ENCODE measurements at places on chromosomes 5 and 9. TPM values are rescaled to one million over a fixed set of nuclear protein-coding genes. Genes with fewer than 3 reads are reported as not detected.

TPM2 gene
- total RNA-seq = 31.2 TPM

LEAP2 gene
- 0.68 TPM for total RNA-seq

PCDHB8 gene
- total RNA-seq = 0.40 TPM

SPINK4 gene
- not detected for total RNA-seq

LRRTM2 gene
- 0.20 TPM for total RNA-seq

SPINK7 gene
- 138 TPM for total RNA-seq

ZNF366 gene
- total RNA-seq = 1.1 TPM

PCDH1 gene
- total RNA-seq = 62.7 TPM

SNCAIP gene
- 2.3 TPM for total RNA-seq

NMUR2 gene
- total RNA-seq = not detected

DBH gene
- not detected for total RNA-seq

IL4 gene
- total RNA-seq = not detected

NANS gene
- 35.6 TPM for total RNA-seq

KIAA0825 gene
- 2.2 TPM for total RNA-seq

NOP16 gene
- total RNA-seq = 39.5 TPM

PCDHGA12 gene
- total RNA-seq = 1.5 TPM

PCDHGA4 gene
- total RNA-seq = 0.48 TPM

TAF11L10 gene
- not detected for total RNA-seq

SLC25A2 gene
- 0.24 TPM for total RNA-seq

HAPLN1 gene
- total RNA-seq = not detected

QRFP gene
- total RNA-seq = not detected

SPATA31D4 gene
- not detected for total RNA-seq

ANKRD34B gene
- total RNA-seq = not detected

IL6ST gene
- total RNA-seq = 55.2 TPM

CTSL gene
- 35.0 TPM for total RNA-seq

ZNF169 gene
- total RNA-seq = 1.9 TPM

TLX3 gene
- total RNA-seq = not detected

ENTPD8 gene
- not detected for total RNA-seq

FBLL1 gene
- total RNA-seq = not detected

GFPT2 gene
- 1.1 TPM for total RNA-seq

MYOT gene
- total RNA-seq = not detected

IFNK gene
- not detected for total RNA-seq

IFNW1 gene
- total RNA-seq = not detected

UQCRQ gene
- 509 TPM for total RNA-seq

FCN2 gene
- total RNA-seq = 0.16 TPM

ORM2 gene
- total RNA-seq = 0.36 TPM

IL13 gene
- not detected for total RNA-seq

PCDHA11 gene
- total RNA-seq = not detected

SOHLH1 gene
- not detected for total RNA-seq

GFRA3 gene
- not detected for total RNA-seq

FBN2 gene
- 1.00 TPM for total RNA-seq

ZFP2 gene
- 0.08 TPM for total RNA-seq

FABP6 gene
- total RNA-seq = 3.1 TPM

TAF11L5 gene
- not detected for total RNA-seq

TMED7 gene
- 47.2 TPM for total RNA-seq

FOXD4 gene
- 0.28 TPM for total RNA-seq

C5orf46 gene
- total RNA-seq = 0.36 TPM

BAAT gene
- 0.08 TPM for total RNA-seq

CDX1 gene
- total RNA-seq = not detected

CD14 gene
- total RNA-seq = 6.7 TPM

RASGRF2 gene
- 1.1 TPM for total RNA-seq

MEIKIN gene
- total RNA-seq = not detected

EIF4E1B gene
- total RNA-seq = not detected

DNAJB5 gene
- 3.4 TPM for total RNA-seq

TRPM6 gene
- 1.2 TPM for total RNA-seq

Measured in esophagus mucosa (tissue), 1 donor.